Stimulated activated CD4-positive, alpha-beta T cell treated with anti-CD3 and anti-CD28 coated beads, TNF-alpha, amount 100 ng/mL, for 24 hours (primary cell): ENCODE measurements at places on chromosomes 2 and 18.
A peak's percentile ranks its signal among the peaks of the same experiment; 100 is the strongest.

GRCh38 chr2:109226622-109227021 lies 97.6 kb downstream of the SH3RF3 start:
- no peak for DNase-seq

- DNase-seq = no peak
These were observed 180.9 kb upstream of the ALKAL2 start for GRCh38 chr2:468648-469336.

DNA sequence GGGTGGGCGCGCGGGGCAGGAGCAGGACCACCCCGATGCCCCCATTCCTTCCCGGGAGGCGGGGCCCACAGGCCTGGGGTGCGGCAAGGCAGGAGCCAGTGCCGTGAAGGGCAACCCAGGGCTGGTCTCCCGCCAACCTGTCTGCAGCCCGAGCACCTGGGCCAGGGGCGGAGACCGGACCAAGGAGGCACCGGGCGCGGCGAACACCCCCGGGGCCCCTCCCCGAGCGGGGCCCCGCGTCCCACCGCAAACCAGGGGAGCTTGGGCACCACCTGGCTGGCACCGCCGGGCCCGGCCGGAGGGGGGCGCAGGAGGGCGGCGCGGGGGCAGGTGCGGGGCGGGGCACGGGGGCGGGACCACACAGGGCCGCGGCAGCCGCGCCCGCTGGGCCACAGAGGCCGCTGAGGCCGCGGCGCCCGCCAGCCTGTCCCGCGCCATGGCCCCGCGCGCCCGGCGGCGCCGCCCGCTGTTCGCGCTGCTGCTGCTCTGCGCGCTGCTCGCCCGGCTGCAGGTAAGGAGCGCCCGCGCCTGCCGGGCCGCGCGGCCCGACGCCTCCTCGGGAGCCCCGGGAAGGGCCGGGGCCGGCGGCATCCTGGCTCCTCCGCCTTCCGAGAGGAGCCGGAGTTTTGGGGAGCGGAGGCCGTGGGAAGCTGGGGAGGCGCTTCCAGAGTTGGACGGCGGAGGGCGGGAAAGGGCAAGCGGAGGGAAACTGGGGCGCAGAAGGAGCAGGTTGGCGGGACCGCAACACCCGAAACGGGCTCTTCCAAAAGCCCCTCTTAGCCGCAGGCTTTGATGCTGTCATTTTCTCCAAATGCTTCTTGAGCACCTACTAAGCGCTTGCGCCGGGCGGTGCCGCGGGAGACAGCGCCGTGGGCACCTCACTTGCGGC lies at the start of gene TNFRSF11A:
Gene TNFRSF11A, plus strand, starts transcription at position 394 of the 889 bp plus-strand sequence. Its CDS starts 43 bp downstream, at position 437.
- peak; percentile 46 for DNase-seq

GRCh38 chr2:216289470-216289869 lies 82.8 kb downstream of the MARCHF4 start:
- no peak for DNase-seq

GRCh38 chr18:54558609-54559585 lies 32.1 kb upstream of the DYNAP start:
- DNase-seq = no peak

DNA sequence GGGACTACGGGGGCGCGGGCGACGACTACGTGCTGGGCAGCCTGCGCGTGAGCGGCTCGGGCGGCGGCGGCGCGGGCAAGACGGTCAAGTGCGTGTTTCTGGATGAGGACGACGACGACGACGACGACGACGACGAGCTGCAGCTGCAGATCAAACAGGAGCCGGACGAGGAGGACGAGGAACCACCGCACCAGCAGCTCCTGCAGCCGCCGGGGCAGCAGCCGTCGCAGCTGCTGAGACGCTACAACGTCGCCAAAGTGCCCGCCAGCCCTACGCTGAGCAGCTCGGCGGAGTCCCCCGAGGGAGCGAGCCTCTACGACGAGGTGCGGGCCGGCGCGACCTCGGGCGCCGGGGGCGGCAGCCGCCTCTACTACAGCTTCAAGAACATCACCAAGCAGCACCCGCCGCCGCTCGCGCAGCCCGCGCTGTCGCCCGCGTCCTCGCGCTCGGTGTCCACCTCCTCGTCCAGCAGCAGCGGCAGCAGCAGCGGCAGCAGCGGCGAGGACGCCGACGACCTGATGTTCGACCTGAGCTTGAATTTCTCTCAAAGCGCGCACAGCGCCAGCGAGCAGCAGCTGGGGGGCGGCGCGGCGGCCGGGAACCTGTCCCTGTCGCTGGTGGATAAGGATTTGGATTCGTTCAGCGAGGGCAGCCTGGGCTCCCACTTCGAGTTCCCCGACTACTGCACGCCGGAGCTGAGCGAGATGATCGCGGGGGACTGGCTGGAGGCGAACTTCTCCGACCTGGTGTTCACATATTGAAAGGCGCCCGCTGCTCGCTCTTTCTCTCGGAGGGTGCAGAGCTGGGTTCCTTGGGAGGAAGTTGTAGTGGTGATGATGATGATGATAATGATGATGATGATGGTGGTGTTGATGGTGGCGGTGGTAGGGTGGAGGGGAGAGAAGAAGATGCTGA lies 1.4 kb downstream of the SOX11 start:
- DNase-seq = no peak

DNA sequence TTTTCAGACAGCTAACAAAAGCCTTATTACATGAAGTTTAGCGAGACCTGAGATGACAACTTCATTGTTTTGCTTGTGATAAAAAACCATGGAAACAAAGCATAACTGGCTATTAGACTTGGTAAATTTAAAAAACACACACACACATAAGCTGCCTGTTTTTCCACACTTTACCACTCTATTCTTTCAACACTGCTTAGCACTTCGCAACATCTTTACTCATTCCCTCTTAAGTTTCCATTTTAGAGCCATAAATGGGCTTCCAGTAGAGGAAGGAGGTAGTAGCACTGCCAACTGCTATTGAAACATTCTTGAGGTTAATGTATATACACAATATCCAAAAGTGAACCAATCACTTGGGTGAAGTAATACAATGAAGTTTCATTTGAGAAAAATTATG lies 54.1 kb downstream of the BAZ2B start:
- no peak for DNase-seq

- DNase-seq = no peak
These were observed 261.7 kb downstream of the SATB2 start for GRCh38 chr2:199195927-199196502.

DNA sequence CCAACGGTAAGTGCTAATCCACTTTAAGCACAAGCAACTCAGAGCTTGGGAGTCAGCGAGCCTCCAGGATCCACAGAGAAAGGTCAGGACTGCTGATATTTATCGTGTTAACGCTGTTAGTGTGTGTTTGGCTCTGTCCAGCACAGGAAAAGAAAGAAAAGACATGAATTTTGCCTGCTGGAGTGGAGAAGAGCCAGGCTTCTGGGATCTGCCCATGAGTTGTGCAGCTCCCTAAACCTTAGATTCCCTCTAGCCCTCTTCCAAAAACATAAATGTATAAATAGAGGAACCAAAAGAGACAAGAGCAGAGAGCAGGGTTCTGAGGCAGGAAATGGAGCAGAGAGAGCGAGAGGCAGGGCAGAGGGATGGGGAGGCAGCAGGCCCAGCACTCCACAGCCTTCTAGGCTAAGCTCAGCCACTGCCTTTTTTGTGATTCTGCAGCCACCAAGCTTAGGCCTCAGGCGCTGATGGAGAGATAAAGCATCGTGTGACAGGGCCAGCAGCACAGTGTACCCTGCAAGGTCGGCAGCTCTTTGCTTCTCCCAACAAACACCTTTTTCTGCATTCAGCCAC lies 14.5 kb upstream of the MAT2A start:
- DNase-seq = no peak

GRCh38 chr2:158750458-158751125 lies 44.5 kb upstream of the DAPL1 start:
- DNase-seq = no peak

- no peak for DNase-seq
These were observed 31.8 kb downstream of the NYAP2 start for GRCh38 chr2:225431105-225431863.

DNA sequence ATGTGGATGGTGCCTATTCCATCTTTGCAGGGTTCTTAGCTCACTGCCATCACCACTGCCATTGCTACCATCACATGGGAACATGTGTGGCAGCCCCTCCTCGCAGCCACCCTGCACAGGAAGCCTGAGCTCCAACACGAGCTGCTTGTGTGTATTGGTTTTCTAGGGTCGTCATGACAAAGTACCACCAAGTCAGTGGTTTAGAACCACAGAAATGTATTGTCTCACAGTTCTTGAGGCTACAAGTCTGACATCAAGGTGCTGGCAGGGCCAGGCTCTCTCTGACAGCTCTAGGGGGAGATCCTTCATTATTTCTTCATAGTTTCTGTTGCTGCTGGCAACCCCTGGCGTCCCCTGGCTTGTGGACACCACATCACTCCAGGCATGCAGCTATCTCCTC lies 10.3 kb upstream of the IL1R2 start:
- DNase-seq = no peak

DNA sequence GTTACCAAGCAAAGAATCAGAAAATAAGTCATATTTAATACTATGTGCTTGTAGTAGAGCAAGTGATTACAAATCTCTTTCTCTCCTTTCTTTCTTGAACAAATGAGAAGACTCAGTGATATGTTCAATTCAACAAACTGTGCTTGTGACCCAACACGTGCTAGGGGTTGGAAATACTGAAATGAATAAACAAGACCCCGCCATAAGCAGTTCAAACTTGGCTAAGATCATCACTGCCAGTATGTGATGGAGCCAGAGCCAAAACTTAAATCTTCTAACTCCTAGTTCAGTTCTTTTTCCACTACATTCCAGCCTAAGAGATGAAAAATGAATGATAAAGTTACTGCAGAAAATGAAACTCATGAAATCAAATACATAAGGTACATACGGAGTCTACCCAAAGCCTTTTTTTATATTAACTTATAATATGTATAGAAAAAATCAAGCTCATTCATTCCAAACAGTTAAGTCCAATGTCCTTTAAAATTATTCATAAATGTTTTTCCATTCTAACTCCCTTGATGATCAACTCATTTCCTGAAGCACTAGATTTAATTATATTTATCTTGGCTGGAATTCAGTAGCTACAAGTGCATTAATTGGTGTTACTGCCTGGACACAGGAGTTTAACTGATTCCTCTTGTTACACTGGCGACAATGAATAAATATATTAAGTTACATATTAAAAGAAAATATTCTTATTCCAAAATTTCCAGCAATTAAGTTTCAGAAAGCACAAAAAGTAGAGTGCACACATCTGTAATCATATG lies 36.0 kb downstream of the GALNT3 start:
- DNase-seq = no peak

- DNase-seq = no peak
These were observed 18.6 kb downstream of the CDCA7 start for GRCh38 chr2:173373290-173373689.

- DNase-seq = peak; percentile 11
These were observed 38.0 kb downstream of the CABYR start for GRCh38 chr18:24176727-24177416.

GRCh38 chr2:233690444-233690843 lies 2.2 kb upstream of the UGT1A6 start:
- no peak for DNase-seq

GRCh38 chr18:23020555-23021294 lies 87.6 kb downstream of the RBBP8 start:
- DNase-seq = no peak

DNA sequence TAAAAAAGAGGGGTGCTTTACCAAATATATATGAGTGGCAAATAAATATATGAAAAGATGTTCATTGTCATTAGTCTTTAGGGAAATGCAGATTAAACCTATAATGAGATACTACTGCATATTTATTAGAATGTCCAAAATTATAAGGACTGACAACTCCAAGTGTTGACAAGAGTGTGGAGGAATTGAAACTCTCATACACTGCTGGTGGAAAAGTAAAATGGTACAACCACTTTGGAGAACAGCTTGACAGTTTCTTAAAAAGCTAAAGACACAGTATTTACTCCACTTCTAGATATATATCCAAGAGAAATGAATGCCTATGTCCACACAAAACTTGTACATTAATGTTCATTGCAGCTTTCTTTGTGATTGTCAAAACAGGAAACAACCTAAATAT lies 50.4 kb downstream of the PLEK start:
- DNase-seq = no peak

GRCh38 chr2:190853531-190854383 lies 26.9 kb upstream of the GLS start:
- DNase-seq = no peak

DNA sequence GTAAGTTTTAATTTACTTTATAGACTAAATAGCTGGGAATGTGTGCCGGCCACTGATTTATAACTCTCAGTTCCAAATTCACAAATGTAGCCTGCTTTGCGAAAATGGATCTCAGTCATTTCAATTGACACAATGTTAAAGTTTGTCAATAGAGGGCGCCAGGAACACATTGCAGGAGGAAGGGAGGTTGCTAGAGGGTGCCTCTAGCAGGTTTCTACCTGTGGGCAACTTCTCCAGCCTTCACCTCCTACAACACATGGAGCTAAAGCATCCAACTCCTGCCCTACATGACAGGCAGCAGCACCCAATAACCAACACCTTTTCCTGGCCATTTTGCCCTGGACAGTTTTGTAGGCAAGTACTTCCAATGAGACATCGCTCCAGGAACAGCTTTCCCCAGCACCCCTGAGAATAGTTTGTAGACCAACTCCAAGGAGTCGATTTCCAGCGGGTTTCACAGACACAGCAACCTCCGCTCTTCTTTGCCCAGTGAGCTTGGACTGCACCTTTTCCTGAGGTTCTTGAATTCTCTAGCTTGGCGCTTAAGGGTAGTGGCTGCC lies 784.8 kb upstream of the CDH2 start:
- no peak for DNase-seq

DNA sequence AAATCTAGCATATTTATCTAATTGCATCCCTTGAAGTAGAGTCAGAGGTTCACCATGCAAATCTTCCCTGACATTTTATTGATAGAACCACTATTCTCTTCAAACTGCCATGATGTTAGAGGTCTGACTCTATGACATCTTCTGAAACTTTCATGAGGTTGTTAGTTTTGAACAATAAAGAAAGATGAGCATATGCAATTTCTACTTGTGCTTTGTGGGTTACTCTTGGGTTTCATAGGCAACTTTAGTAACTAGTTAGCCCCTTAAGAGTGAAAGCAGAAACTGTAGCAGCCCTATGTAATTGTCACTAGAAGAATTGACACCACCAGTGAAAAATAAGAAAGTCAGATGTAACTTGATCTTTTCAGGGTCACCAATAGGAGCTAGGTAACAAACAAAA lies 53.1 kb upstream of the ZEB2 start:
- no peak for DNase-seq

GRCh38 chr2:156756516-156756915 lies 320.3 kb downstream of the GPD2 start:
- DNase-seq = no peak

- DNase-seq = no peak
These were observed 86.4 kb upstream of the SLC35G4 start for GRCh38 chr18:11522992-11523391.

DNA sequence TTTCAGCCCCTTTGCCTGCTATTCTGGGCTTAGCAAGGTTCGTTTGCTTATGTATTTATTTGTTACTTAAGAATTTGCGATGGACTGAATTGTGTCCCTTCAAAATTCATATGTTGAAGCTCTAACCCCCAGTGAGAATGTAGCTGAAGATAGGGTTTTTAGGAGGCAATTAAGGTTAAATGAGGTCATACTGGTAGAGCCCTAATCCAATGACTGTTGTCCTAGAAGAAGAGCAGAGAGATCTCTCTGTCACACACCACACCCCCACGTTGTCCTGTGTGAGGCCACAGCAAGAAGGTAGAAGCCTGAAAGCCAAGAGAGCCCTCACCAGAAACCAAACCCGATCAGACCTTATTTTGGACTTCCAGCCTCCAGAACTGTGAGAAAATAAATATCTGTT lies 66.7 kb downstream of the KIAA1328 start:
- no peak for DNase-seq

- DNase-seq = no peak
These were observed 141.8 kb downstream of the ACKR3 start for GRCh38 chr2:236711440-236711839.
